ENCODE measurements at places on chromosomes 11 and 22. TPM values are rescaled to one million over a fixed set of nuclear protein-coding genes. Genes with fewer than 3 reads are reported as not detected.

The UPK3A gene
- total RNA-seq: not detected

The RIMBP3C gene
- not detected for total RNA-seq

The XKR3 gene
- not detected for total RNA-seq

The LMO2 gene
- 12.4 TPM for total RNA-seq

The VPREB3 gene
- total RNA-seq: not detected

The TSSK2 gene
- total RNA-seq: not detected

The KIRREL3 gene
- 4.6 TPM for total RNA-seq

The HBG1 gene
- not detected for total RNA-seq

The GNAZ gene
- total RNA-seq: 3.1 TPM

The MFRP gene
- not detected for total RNA-seq

The OR8D2 gene
- not detected for total RNA-seq

The CARD18 gene
- not detected for total RNA-seq

The CHID1 gene
- total RNA-seq: 159 TPM

The POU2AF3 gene
- total RNA-seq: not detected
